ENCODE measurements at places on chromosomes 1 and 21.

DNA sequence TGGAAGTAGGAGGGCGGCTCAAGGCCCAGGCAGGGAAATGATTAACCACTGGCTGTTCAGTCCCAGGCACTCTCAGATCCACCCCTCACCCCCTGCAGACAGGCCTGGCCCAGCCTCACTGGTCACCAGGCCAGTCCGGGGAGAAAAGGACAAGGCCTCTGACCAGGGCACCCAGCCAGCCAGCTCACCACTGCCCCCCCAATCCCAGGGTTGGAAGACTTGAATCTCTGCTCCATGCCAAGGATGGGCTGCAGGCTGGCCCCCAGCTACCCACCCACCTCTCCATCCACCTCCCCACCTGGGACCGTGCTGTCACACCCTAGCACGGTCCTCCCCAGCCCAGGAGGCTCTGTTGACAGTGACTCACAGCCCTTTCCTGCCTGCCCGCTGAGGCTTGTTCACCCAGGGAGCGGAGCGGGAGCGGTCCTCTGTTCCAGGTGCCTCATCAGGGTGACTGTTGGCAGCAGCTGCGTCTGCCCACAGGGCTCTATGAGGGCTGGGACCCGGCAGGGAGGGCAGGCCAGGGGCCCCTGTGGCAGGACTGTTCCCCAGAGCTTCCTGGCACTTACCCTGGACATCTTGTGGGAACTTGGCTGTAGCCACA is 2.2 kb downstream of the LAD1 start:
- no peak for DNase-seq

GRCh38 chr1:189192741-189193520 is 1284.7 kb downstream of the BRINP3 start:
- no peak for DNase-seq

GRCh38 chr1:24931468-24932231 is 1.6 kb upstream of the RUNX3 start:
- DNase-seq: no peak

- DNase-seq: no peak
Observed at GRCh38 chr1:229273507-229274232, 2.8 kb downstream of the RAB4A start.

GRCh38 chr1:180778782-180779398 is 133.8 kb upstream of the KIAA1614 start:
- DNase-seq: no peak

DNA sequence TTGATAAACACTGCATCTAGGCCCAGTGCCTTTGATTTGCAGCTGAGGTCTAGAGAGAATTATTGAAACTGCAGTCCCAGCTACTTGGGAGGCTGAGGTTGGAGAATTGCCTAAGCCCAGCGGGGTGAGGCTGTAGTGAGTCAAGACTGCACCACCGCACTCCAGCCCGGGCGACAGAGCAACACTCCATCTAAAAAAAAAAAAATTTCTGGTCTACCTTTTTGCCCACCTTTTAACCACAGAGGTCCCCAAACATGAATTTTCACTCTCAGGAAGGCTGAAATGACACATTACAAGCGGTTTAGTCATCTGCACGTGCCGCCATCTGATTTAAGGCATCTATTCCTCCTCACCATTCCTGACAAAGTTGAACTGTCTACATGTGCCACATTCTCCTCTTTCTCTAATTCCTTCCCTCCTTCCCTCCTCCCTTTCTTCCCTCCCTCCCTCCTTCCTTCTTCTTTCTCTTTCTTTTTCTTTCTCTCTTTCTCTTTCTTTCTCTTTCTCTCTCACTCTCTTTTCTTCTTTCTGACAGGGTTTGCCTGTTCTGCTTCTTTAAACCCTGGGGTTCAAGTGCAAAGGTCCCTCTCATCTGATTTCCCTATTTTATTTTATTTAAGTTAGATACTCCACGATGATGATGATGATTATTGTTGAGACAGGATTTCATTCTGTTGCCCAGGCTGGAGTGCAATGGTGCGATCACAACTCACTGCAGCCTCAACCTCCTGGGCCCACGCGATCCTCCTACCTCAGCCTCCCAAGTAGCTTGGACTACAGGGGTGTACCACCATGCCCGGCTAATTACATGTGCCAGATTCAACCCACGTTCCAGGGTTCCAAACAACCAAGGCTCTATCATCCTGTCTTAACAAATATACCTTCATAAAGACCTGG is 3.0 kb upstream of the SOD1 start:
- no peak for DNase-seq

- no peak for DNase-seq
Observed at GRCh38 chr1:32239337-32239736, 7.7 kb upstream of the FAM167B start.

GRCh38 chr1:234322979-234323378 is 50.3 kb upstream of the COA6 start:
- DNase-seq: peak; percentile 33

DNA sequence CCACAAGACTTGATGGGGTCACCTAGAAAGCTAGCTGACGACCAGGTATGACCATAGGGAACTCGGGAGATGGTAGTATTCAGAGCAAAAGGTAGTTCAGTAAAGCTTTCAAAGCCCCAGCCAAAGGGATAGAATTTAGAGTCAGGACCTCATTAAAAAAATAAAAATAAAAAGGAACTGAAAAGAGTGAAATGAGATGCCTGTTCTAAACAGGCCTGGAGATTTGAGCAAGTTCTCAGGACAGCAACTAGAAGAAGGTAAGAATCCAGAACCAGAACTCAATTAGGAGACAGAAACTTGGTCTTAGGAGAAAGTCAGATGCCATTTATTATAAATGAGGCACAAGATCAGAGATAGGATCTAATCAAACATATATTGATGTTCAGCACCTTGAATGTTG is 265.5 kb upstream of the CACYBP start:
- no peak for DNase-seq

DNA sequence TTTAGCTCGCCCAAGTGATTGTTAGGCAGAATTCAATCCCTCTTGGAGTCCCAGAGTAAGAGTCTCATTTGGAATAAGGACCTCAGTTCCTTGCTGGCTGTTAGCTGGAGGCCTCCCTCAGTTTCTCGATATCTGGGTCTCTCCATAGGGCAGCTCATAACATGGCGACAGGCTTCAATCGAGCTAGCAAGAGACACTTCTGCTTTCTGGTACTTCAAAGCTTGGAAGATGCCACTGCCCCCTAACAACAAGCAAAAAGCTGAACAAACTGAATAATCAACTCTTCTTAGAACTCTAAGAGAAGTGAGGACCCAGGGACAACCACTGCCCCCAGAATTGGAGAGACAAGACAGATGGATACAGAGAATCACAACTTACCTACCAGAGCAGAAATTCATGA is 86.2 kb downstream of the TEX35 start:
- DNase-seq: no peak

- no peak for DNase-seq
Observed at GRCh38 chr1:202861420-202862132, 27.4 kb downstream of the RABIF start.

- DNase-seq: no peak
Observed at GRCh38 chr21:44700101-44701022, 3.4 kb downstream of the KRTAP10-12 start.

GRCh38 chr21:29406385-29406784 is 107.7 kb downstream of the BACH1 start:
- no peak for DNase-seq

DNA sequence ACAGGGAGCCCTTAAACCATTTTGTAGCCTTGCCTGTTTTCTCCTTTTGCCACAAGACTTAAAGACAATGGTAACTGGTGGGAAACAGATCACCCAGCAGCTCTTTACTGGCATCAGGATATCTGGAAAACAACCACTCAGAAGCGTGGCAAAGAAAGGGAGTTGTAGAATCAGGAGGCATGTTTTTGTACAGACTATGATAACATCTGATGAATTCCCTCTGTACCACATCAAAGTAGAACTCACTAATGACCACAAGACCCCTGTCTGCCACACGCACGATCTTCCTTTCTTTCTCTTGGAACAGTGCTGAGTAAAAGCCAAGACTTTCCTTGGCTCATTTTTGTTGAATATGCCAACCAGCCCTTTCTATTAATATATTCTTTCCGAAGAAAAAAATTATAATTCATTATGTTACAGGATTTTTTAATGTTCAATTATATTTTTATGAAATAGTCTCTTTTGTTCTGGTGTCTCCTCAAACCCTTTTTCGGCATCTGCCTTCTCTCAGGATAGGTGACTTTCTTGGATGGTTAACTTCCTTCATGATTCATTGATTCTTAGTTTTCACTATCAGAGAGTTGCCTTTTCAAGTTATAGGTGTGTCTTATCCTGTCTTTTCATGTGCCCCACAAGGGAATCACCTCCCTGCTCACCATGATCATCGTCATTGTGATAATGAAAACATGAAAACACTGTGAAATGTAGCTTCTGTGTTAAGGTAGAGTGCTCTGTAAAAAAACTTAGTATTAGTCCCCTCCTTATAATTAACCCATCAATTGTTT is 7.9 kb upstream of the PHGDH start:
- no peak for DNase-seq

DNA sequence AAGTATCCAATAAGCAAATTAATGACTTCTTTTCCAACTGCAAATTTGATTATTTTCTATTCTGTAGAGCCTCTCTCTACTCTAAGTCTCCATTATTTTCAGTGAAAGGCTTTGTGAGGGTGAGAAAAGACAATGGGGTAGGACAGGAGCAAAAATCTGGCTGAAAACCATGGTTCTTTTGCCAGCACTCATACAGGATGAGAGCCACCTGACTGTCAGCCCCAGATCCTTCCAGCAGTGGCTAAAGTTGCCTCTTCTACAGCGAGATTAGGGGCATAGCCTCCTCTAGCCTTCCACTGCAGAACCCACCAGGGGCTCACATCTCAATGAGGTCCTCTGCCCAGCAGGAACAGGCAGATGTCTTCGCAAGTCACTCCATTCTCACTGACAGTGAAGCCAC is 23.7 kb downstream of the NMNAT2 start:
- DNase-seq: no peak

GRCh38 chr1:151871284-151872030 is 17.9 kb upstream of the THEM5 start:
- DNase-seq: no peak

DNA sequence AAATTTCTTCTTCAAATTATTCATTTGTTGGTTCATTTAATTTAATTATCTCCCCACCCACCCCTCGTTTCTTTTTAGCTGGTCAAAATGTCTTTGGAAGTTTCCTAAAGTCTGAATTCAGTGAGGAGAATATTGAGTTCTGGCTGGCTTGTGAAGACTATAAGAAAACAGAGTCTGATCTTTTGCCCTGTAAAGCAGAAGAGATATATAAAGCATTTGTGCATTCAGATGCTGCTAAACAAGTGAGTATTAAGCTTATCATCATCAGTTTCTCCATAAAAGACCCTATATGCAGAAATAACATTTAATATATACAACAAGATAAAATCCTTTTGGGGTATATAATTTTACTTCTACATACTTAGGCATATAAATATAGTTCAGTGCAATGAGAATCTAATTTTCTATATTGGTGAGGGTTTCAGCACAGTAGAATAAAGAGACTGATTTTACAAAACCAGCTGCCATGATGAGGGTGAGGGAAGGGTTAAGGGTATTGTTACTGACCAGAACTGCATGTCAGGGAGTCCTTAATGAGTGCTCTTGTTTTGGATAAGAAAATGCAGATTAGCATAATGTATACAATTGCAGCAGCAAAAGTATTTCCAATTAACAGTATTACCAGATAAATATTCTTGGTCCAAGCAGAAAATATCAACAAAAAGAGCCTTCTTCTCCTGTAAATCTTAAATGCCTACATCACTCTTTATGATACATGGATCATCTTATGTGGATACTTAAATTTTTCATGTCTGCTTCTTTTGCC is 2.8 kb downstream of the RGS1 start:
- DNase-seq: no peak
